ENCODE measurements at places on chromosomes 5 and 9. TPM values are rescaled to one million over a fixed set of nuclear protein-coding genes. Genes with fewer than 3 reads are reported as not detected.
A peak's percentile ranks its signal among the peaks of the same experiment; 100 is the strongest.

DNA sequence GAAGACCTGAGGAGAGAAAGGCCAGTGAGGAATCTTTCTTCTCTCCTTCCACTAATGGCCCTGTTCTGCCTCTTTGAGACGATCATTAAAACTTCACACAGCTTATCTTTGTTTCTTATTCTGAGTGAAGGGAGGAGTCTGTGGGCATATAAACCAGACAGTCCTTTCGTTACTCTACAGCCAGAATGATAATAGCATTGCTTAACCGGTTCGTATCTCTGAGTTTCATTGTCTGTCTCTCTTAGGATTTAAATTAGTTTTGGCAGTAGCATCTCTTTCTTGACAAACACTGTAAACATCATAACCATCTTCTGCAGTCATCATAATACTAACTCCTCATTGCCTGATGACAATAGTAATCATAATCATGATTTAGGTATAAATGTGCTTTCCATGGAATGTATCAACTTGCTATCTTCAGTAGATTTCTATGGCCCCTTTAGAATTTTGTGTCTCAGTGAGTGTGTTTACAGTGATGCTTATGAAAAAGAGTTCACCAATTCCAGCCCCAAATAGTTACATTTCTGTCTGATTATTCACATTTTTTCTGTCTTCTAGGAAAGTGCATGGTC lies 618.8 kb upstream of the KLF4 start:
- no peak for DNase-seq

Gene FRMD3
- total RNA-seq = 5.1 TPM

Gene TAF11L5
- not detected for total RNA-seq

DNA sequence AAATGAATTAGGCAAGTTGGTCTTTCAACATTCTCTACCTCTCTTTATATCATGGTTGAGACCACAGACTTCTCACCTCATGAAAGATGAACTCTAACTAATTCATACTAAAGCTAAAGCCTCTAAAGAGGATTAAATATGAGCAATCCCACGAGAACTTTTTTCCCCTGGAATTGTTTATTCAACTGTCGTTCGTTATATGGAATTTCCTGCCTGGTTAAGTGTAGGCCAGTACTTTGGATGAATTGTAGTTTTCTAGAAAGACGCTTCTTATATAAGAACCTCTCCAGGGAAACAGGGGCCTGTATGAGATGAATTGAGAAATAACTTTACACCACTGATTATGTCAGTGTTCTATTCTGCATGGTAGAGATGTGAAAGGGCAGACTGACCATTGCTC lies 42.9 kb downstream of the PDCD1LG2 start:
- no peak for DNase-seq

Gene UNC13B
- total RNA-seq = 27.3 TPM

Gene IFNA14
- not detected for total RNA-seq

DNA sequence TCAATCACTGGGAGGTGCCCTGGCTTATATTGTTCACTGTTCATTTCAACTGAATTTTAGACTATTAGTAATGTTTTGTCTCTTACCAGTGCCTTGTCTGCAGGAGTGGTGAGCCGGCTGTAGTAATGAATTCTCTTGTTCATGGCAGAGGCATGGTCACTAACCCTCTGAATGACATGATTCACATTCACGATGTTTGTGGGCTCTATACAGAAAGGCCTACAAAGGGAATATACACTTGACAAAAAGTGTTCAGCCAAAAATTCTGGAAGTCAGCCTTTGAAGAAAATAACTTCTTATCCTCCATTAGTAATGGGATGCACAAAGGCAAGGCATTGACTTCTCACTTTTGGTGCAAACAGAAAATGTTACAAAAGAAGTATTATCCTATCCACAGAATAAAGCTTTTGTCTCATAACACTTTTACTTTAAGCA lies 39.6 kb downstream of the SLC38A9 start:
- DNase-seq = no peak

Gene CFAP157
- 0.14 TPM for total RNA-seq

- no peak for DNase-seq
Observed at GRCh38 chr9:98838155-98838867, 30.8 kb downstream of the GALNT12 start.

GRCh38 chr9:136141682-136142413 lies 23.2 kb upstream of the TMEM250 start:
- peak; percentile 78 for DNase-seq

- DNase-seq = no peak
Observed at GRCh38 chr5:179975713-179976134, 68.0 kb upstream of the TBC1D9B start.

DNA sequence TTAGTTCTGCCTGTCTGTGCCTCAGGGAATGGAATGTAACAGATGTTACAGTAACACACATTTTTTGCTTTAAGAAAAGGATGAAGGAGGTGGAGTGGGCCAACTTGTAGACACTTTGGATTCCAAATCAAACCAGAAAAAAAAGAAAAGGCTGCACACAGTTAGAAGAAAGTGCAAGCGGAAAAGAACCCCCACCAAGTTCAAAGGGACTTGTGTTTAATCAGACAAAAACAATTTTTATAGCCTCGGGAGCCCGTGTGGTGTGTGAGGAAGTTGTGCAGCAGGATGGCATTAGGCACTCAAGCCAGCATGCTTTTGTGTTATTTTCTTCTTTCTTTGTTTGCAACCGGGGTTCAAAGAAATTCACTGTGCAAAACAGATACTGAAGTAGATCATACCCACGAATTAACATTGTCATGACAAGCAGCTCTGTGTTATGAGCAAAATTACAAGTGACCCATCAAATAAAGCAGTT lies 189.5 kb downstream of the SEMA5A start:
- no peak for DNase-seq

Gene C9orf78
- total RNA-seq = 40.0 TPM

DNA sequence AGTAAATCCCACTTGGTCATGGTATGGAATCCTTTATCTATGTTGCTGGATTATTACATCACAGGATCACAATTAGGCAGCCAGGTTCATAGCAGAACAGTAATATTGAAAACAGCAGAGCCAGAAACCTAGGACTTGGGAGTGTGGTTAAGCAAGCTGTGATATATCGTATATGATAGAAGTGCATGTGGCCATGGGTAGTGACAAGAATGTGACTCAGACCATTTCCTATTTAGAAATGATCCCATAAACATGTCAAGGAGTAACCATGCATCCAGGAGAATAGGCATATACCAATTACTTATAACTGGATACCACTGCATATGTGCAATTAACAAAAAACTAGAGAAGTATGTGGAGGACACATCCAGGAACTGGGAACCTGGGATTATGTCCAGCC lies 31.2 kb downstream of the AMBP start:
- DNase-seq = peak; percentile 12

GRCh38 chr5:29982457-29982856 lies 1211.0 kb upstream of the CDH6 start:
- no peak for DNase-seq

DNA sequence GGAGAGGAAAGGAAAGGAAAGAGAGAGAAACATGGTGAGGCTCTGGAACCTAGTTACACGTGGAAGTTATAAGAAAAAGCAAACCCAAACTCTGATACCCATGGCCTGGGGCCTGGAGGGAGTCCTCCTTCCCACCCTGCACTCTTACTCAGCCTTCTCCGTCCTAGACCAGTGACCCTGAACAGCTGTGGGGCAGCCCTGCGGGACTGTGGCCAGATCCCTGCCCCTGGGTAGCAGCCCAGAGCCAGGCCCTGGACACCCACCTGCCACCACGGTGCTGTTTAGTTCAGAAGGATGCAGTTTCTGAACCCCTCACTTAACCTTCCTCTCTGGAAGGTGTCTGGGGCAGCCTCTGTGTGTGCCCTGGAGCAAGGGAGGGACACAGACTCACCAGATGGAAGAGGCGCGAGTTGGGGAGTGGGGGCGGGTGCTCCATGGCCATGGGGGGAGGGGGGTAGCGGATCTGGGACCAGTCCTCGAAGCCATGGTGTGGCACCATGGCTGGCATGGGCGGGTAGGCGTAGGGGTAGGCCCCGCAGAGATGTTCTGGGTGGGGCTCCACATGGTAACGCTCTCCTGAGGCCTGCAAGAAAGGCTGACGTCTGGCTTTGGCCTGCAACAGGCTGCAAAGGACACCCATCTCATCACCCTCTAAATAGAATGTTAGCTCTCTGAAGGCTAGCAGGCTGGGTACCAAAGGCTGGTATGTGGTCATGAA lies 13.0 kb downstream of the GPX3 start:
- no peak for DNase-seq

Gene LHX3
- total RNA-seq = not detected
